ENCODE measurements at places on chromosomes 11 and 22.

- no peak for DNase-seq
These were observed 29.2 kb downstream of the KCNQ1OT1 start for GRCh38 chr11:2670541-2671100.

DNA sequence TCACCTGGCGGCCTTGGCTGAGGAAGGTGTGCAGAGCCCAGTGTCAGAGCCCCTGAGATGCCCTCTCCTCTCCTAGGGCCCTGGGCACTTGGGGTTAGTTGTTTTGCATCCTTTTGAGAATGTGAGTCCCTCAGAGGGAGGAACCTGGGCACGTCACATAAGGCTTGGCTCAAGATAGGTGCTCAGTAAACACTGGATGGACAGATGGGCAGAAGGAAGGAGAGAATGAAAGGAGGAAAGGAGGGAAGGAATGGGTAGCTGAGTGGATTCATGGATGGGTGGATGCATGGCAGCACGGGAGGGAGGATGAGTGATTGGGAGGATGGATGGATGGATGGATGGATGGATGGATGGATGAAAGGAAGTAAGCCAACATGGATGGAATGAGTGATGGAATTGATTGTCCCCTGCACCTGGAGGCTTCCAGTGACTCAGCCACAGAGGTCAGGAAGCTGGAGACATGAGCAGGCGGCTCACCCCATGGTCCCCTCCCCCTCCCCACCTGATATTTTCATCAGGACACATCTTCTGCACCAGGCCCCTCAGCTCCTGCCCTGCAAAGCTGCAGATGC lies 62.2 kb downstream of the IGLL1 start:
- no peak for DNase-seq

GRCh38 chr11:34051349-34052035 lies at the start of gene CAPRIN1:
CAPRIN1 (plus strand) TSS chr11:34051731; CDS start chr11:34052421, 690 bp downstream.
- DNase-seq = peak; percentile 44

DNA sequence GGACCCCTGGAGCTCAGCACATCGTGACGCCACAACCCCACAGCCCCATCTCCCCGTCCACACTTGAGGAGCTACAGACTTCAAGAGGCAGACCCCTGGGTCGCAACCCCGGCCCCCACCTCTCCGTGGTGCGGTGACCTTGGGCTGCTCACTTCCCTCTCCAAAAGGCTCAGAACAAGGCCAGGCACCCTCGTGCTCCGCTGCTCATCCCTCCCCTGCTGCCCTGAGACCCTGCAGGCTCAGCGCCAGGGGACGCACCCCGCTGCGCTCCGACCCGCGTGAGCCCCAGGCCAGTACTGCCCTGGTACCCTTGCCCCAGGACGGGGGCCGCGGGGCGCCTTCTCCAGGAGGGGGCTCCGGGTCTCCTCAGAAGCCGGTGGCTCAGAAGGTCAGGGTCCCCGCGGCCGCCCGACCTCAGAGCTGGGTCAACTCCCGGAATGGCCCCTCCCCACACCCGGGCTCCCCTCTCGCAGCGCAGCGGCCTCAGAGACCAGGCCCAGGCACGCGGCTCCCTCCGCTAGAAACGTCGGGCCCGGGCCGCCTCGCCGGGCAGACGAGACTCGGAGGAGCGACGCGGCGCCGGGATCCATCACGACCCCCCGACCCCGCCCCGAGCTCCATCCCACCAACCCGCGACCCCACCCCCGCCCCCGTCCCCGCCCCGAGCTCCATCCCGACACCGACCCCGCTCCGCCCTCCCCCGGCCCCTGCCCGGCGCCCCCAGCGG lies 563 bp downstream of the GATD1 start:
- DNase-seq = no peak

GRCh38 chr11:109956124-109956793 lies 136.9 kb upstream of the ZC3H12C start:
- no peak for DNase-seq

DNA sequence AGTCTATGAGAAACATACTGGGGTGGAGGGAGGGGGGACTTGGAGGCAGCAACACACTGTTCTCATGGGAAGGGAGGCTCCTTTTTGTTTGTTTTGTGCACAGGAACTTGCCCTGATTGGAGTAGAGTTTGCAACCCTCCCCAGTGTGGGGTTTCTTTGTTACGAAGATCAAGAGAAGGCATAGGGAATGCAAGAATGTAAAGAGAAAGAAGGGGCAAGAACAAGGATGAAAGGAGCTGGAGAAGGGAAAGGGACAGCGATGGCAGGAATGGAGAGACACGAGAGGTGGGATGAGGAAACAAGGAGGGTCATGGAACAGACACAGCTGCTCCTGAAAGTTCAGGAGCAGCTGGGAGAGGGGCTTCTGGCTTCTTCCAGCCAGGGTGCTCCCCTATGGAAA lies 611.7 kb downstream of the NTM start:
- DNase-seq = no peak

GRCh38 chr11:117950993-117951961 lies 22.1 kb upstream of the TMPRSS13 start:
- no peak for DNase-seq

DNA sequence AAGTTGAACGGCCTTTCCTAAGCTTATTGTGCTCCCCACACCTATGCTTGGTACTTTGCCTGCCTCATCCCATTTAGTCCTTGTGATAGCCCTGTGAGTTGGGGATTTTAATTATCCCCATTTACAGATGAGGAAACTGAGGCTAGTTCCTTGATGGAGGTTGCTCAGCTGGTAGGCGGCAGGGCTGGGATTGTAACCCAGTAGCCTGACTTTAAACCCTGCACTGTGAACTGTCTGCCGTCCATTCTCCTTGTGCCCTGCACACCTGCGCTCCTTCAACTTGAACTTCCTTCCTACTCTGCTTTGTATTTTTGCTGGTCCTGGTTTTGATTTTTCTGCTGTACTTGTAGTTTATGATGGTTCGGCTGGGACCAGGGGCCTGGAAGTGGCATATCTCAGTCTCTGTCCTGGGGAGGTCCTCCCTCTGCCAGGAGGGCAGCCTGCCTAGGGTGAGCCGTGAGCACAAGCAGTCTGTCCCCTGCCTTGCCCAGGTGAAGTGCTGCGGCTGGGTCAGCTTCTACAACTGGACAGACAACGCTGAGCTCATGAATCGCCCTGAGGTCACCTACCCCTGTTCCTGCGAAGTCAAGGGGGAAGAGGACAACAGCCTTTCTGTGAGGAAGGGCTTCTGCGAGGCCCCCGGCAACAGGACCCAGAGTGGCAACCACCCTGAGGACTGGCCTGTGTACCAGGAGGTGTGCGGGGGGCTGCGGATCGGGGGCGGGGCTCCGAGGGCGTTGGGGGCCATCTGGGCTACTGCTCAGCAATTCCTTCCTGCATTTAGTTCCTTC lies 52.4 kb downstream of the CD82 start:
- DNase-seq = no peak

DNA sequence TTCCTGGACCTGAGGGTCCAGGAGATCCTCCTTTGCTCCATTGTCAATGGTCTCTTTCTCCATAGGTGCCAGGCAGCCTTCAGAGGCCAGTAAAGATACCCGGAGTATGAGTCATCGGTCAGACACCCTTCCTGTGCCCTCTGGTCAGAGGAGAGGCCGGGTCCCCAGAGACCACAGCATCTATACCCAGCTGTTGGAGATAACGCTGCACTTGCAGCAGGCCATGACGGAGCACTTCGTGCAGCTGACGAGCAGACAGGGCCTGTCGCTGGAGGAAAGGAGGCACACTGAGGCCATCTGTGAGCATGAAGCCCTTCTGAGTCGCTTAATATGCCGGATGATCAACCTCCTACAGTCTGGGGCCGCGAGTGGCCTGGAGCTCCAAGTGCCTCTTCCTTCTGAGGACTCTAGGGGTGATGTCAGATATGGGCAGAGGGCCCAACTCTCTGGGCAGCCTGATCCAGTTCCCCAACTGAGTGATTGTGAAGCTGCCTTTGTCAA lies at the start of gene ACCSL:
Gene ACCSL, plus strand, starts transcription at position 51 of the 501 bp plus-strand sequence. Its CDS starts 56 bp downstream, at position 107.
- no peak for DNase-seq

GRCh38 chr11:102510439-102511135 lies 20.0 kb downstream of the MMP7 start:
- no peak for DNase-seq

- no peak for DNase-seq
These were observed 125.5 kb upstream of the NCAM1 start for GRCh38 chr11:112835591-112836255.

DNA sequence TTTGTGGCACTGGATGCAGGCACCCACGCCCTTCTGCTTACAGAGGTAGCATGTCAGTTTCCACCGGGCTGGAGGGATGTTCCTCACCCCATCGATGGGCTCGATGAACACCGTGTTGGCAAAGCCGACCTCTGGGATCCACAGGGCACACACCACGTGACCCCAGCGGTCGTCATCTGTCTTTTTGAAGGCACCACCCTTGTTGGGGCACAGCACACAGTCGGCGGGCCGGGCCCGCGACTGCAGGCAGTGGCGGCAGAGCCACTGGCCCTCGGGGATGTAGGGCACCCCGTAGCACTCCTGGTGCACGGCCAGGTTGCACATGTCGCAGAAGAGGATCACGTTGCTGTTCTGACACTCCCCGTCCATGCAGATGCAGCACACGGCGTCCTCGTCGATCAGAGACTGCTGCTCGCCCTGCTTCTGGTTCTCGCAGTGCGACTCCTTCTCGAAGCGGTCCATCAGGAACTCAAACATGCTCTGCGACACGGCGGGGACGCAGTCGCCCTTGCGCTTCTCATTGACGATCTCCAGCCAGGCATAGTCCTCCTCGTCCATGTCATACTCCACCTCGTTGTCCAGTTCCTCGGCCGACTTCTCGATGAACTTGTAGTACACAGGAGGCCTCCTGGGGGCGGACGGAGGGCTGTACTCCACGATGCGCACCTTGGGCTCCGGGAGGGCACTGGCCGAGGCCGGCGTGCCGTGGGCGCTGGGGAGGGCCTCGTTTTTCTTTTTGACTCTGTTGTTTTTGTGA lies 4.2 kb downstream of the BRD1 start:
- no peak for DNase-seq

DNA sequence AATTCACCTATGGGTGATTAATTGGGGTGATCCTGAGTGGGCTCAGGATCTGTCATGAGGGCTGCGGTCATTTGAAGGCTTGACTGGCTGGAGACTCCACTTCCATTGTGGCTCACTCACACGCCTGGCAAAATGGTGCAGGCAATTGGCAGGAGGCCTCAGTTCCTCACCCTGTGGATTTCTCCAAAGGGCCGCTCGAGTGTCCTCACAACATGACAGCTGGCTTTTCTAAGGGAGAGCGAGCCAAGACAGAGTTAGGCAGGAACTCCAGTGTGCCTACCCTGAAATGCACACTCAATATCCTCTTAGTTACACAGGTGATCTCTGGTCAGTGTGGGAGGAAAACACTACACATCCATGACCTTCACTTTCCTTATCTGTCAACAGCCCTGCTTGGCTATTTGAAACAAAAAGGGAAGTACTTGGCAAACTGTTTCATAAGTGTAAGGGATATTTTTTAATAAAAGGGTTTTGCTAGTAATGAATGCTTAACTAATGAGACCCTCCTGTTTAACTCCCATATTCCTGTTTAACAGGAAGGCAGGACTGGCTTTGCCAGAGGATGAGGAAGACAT lies 25.7 kb downstream of the OSBP2 start:
- DNase-seq = no peak

Data from esophagus squamous epithelium (tissue), 5 donors.